ENCODE measurements at places on chromosomes 3 and 15.

DNA sequence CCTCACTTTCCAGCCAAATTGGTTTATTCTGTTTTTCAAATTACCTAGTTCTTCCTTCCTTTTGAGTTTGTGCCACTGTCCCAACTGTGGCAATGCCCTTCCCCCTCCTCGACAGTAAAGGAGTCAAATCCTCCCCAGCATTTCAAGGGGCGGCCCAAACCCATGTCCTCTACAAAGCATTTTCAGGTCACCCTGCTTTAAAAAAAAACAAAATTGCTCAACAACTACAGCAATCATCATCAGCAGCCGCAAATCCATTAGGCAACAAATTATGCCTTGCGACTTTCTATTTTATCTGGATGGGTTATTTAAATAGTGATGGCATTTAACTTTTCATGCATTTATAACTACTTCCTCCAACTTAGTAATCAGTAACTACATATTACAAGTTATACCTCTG, 32.7 kb downstream of the PLD1 start:
- no peak for DNase-seq

DNA sequence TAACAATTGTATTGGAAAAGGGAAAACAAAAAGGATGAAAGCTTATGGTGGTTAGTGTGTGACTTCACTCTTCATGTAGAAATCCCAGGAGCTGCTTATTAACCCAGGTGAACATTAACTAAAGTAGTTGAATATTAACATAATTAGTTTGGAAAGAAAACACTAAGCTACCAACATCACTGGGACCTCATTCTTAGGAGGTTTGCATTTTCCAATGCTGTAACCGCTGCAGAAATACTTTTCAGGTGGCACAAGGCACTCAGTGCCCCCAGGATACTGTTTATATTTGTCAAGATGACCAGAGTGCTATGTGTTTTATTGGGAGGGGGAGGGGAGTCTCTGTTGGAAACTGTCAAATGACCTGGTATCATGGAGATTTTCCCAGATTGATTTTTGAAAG, 25.9 kb upstream of the VILL start:
- no peak for DNase-seq

DNA sequence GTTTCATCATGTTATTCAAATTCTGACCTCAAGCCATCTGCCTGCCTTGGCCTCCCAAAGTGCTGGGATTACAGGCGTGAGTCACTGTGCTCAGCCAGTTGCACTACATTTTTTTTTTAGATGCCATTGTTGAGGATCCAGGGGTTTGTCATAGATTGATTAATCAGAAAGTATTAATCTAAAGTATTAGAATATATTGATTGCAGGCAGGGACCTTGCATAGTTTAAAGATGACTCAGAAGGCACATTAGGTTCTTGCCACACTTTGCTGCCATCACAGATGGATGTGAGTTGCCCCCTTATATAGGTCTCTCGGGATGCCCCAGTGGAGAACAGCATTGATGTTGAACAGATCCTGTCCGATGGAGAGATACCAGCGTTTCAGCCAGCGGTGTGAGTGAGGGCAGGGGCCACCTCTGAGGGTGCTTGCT, 41.1 kb downstream of the IGF1R start:
- DNase-seq = peak; percentile 49

- no peak for DNase-seq
Measured at GRCh38 chr3:169192643-169193042, 470.9 kb downstream of the MECOM start.

- DNase-seq = no peak
Measured at GRCh38 chr15:72562386-72562785, 88.3 kb downstream of the ARIH1 start.

DNA sequence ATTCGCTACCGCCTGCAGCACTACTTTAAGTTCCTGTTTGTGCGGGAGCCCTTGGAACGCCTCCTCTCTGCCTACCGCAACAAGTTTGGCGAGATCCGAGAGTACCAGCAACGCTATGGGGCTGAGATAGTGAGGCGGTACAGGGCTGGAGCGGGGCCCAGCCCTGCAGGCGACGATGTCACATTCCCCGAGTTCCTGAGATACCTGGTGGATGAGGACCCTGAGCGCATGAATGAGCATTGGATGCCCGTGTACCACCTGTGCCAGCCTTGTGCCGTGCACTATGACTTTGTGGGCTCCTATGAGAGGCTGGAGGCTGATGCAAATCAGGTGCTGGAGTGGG, 995 bp downstream of the CHST14 start:
- DNase-seq = no peak

- no peak for DNase-seq
Measured at GRCh38 chr3:73352841-73353645, 271.7 kb downstream of the PDZRN3 start.

DNA sequence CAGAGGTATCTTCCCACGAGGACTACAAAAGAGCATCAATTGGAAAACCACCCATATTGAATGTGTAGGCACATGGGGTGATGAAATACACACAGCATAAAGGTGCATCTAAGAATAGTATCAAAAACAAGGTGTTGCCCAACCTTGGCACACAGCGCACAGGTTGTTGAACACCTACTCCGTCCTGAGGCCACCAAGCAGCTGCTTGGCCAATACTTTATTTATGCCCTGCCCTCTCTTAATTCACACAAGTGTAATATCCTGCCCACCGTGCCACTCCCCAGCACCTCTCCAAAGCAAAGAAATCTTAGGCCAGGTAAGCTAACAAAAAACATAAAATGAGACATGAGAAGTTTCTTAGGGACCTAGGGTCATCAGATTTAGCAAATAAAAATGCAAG, 31.2 kb downstream of the WWTR1 start:
- DNase-seq = no peak

DNA sequence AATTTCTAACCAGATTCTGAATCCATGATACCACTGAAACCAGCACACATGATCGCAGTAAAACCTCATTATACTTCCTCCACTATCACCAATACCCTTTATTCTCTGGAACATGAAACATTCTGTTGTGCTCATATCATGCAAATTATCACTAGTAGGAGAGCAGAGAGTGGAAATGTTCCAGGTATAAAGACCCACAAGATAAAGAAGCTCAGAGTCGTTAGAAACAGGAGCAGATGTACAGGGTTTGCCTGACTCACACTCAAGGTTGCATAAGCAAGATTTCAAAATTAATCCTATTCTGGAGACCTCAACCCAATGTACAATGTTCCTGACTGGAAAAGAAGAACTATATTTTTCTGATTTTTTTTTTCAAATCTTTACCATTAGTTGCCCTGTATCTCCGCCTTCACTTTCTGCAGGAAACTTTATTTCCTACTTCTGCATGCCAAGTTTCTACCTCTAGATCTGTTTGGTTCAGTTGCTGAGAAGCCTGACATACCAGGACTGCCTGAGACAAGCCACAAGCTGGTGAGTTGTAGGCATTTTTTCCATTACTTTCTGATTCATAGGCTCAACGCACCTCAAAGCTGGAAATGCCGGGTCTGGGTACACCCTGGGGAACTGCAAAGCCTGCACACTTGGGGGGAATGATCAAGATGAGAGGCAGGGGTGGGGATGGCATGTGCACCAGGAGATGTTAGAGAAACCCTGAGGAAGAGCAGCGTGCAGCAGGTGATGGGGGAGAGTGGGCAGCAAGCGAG, at the start of gene CCR2:
Gene CCR2, plus strand, starts transcription at position 465 of the 764 bp plus-strand sequence. CDS start 3,417 bp downstream, outside the sequence.
- DNase-seq = no peak

- DNase-seq = no peak
Measured at GRCh38 chr3:82423268-82424030, 662.0 kb upstream of the GBE1 start.

DNA sequence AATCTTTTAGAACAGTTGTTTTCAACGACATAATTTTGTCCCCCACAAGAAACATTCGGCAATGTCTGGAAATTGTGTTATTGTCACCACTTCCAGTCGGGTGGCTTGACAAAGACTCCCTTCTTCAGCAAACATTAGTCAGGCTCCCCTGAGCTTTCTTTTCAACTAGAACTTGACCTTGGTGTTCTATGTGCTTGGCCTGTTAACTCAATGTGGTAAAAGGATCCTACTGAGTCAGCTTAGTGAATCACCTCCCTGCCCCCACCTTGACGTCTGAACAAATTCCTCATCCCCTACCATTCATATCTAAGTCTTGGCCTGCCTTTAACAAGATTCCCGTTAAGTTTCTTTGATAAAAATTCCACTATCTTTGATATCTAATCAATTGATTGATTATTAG, 465.0 kb upstream of the ROBO1 start:
- DNase-seq = peak; percentile 87

DNA sequence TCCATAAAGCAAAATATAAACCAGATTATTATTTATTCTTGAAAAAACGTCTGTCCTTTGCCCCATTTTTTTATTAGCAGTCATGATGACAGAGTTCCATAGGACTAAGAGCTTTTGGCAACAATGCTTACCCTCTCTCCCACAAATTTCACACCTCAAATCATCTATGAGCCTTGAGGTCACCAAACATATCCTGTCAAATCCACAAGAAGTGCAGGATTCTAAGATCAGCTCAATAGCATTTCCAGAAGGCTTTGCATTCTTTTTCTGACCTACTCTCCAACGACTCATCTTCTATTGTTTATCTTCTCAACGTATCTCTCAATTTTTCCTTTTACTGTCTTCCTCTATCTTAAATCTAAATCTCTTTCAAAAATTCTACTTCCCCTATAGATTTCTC, 619.1 kb upstream of the BCHE start:
- DNase-seq = no peak

GRCh38 chr15:67564021-67564967, 21.8 kb downstream of the MAP2K5 start:
- DNase-seq = no peak

DNA sequence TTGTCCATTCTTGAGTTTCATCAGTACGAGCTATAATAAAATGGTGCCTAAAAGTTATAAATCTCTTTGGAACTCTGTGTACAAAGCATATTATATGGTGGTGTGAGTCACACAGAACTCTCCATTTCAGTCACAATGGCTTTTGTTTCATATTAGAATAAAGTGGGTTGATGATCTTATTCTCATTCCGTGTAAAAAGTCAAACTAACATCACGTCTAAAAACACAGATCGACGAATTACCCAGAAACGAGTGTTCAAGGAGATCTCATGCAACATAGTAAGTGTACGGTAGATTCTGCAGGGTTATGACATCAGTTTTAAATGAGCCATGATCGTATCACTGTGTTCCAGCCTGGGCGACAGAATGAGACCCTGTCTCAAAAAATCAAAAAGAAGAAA, 122.4 kb downstream of the FOXP1 start:
- DNase-seq = no peak

- DNase-seq = no peak
Measured at GRCh38 chr15:58526647-58527192, 94.9 kb downstream of the LIPC start.

- DNase-seq = no peak
Measured at GRCh38 chr3:157174290-157174648, 14.3 kb upstream of the CCNL1 start.

GRCh38 chr15:61880084-61880483, 180.2 kb downstream of the VPS13C start:
- DNase-seq = no peak

DNA sequence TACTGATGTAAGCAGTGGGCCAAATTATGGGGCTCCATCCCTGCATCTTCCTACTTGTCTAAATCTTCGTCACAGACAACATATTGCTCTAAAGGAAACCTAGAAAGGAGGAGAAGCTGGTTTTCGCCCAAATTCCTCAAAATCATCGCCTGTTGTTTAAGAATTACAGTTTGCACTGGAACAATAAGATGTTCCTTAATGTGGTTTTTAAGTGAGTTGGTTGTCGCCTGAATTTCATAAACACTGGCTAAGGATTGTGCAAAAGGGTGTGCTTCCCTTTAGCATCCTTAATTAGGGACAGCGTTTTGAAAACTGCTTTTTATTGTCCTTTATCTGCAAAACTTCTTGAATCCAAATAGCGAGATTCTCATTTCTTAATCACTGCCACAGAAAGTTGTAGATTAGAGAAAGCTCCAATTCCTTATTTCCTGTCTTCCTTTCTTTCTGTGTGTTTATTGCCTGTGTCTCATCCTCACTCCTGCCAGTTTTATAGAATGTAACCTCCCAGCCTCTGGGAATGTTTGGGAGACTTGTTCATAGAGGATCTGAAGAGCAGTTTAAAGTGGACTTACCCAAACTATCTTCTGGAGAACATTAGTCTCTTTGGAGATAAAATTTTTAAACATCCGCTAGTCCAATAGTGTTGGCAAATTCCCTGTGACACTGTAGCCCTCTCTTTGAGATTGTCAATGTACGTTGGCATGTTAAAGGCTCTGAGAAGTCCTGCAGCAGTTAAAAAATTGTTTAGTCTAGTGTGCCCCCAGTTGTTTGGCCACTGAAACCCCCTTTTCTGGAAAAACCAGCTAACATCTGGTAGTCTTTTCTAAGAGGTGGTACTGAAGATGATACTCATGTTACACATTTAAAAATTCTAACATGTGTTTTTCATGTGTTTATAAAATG, 50.4 kb downstream of the FLNB start:
- DNase-seq = peak; percentile 63

All from fibroblast of pulmonary artery (primary cell).